C1 segment of cervical spinal cord (tissue), 14 donors: ENCODE measurements at places on chromosomes 3 and 15.
A peak's percentile ranks its signal among the peaks of the same experiment; 100 is the strongest.

DNA sequence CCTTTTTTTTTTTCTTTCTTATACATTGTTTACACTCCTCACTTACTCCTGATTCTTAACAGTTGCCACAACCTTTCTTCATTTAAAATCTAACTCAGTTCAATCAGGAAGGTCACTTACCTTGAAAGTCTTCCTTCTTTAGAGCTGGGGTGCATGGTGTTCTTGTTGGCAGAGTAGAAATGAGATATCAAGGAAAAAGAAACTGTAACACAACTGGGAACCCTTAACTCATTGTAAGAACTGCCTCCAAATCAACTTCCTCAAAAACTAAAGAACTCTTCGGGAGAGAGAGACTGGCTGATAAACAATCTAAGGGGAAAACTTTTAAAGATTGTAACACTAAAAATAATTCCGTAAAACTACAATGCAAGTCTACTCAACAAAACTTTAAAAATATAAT, 1.4 kb upstream of the APPL1 start:
- no peak for DNase-seq

- no peak for DNase-seq
Observed at GRCh38 chr3:158384019-158384418, 187.0 kb upstream of the MLF1 start.

DNA sequence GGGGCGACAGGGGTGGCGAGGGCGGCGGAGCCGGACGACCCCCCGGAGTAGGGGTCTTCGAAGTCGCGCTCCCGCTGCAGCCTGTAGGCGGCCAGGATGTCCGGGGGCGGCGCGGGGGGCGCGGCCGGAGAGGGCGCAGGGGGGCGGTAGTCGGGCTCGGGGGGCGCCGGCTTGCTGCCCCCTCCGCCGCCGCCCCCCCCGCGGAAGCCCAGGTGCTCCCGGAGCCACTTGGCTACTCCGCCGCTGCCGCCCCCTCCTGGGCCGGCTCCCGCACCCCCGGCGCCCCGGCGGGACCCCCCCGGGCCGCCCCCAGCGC, 230 bp downstream of the SHF start:
- DNase-seq = no peak

- no peak for DNase-seq
Observed at GRCh38 chr3:192365571-192365970, 361.8 kb downstream of the FGF12 start.

GRCh38 chr3:142947352-142947751, 16.1 kb downstream of the PAQR9 start:
- no peak for DNase-seq

GRCh38 chr3:42846685-42847522, 28.8 kb downstream of the CYP8B1 start:
- peak; percentile 21 for DNase-seq

DNA sequence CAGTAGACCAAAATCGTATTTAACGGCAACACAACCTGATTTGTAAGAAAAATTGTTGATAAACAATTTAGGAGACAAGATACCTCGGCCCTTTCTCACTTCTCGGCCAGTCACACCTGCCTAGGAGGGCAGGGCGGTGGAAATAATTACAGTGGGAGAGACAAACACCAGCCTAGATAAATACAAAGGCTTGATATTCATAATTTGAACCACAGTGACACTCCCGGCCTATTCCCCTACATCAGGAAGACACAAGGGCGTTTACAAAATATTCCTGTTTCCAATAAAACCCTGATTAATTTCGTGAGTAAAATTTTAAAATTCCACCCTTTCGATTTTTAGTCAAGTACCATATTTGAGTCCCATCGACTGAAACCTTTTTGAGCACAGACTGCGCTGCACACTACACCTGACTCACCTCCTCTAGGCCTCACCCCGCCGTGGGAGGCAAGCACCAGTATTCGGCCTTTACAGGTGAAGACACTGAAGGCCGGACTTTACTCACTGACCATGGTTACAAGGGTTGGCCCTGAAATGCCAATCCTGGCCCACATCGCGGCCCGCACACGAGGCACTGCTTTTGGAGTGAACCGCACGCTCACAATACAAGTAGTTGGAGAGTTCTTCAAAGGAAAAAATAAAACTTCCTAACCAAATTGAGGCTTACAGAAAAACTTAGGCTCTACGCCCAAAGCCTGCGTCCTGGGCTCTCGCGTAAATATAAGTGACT, 794 bp downstream of the ARPP19 start:
- DNase-seq = peak; percentile 57

DNA sequence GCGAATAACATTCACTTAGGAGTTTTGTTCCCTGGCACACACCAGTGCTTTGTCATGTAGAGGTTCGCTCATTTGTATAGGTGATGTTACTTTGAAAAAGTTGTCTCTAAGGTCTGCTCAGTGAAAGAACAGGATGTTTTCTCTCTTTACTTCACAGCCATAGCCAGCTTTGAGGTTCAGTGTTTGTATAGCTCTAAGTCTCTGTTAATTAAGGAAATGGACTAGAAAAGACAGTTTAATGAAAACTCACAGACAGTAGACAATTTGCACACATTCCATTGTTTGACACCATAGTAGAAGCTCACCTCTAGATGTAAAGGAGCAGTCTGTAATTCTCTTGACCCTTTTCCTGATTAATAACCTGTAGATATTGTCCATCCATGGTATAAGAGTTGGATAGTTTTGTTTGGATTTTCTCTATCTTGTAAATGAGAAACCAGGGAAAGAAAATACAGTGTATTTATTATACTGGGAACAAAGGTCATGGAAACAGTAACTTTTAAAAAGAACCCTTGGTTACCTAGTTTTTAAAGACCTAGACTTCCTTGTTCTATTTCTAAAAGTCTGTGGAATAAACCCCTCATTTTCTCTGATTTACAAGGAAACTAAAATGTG, 50.4 kb downstream of the PDE8A start:
- DNase-seq = no peak

DNA sequence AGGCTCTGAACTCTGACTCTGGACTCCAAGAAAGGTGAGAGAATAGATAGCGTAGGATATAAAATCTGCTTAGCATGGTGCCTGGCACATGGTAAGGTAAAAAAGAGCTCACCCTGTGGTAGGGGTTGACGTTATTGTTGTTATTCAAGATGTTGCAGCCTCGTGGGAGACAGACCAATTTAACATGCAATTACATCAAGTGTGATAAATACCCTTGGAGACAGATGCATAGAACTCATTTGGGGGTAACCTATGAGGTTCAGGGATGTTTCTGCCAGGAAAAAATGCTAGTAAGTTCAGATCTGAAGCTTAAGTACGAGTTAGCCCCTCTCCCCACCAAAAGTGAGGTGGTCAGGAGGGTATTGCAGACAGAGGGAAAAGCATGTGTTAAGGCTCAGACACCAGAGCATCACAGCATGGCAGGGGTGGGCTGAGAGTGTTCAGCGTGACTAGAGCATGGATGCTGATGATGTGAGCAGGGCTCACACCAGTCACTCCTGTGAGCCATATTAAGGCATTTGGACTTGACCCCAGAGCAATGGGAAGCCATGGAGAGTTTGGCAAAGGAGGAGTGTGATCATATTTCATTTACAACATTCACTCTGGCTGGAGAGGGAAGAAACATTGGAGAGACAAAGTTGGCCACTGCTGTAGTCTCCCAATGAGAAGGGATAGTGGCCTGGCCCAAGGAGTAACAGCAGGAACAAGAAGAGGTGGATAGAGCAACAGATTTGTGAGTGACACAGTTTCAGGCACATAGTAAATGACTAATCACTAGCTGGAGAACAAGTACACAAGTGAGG, 181.0 kb downstream of the UACA start:
- no peak for DNase-seq

DNA sequence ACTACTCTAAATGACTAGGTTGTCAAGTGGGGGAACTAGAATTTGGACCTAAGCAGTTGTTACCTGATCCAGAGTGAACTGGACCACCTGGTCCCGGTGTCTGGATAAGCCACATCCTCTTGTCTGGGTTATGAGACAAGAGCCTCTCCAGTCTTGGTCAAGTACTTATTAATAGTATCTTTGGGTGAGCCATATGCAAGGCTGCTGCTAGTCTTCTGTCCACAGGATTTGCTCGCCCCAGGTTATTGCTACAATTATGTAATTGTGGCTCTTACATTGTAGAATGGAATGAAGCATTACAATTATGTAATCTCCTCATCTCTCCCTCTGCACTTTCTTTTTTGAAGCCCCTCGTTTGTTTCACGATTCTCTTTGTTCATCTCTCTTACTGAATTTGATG, 24.0 kb upstream of the AGBL1 start:
- DNase-seq = no peak
